ENCODE measurements at places on chromosomes 16 and 17. TPM values are rescaled to one million over a fixed set of nuclear protein-coding genes. Genes with fewer than 3 reads are reported as not detected.

The HOXB4 gene
- total RNA-seq: 6.0 TPM

The ITGAD gene
- total RNA-seq: not detected

The GP2 gene
- total RNA-seq: 17.8 TPM

The NXN gene
- total RNA-seq: 56.0 TPM

The SDK2 gene
- total RNA-seq: 6.7 TPM

The AURKB gene
- 54.9 TPM for total RNA-seq

The STH gene
- total RNA-seq: not detected

The FMNL1 gene
- total RNA-seq: 3.2 TPM

The MFSD11 gene
- 38.7 TPM for total RNA-seq

The CSH2 gene
- not detected for total RNA-seq

The MMP25 gene
- total RNA-seq: 0.13 TPM

The CDH8 gene
- total RNA-seq: 5.4 TPM

The FBXW10B gene
- total RNA-seq: 0.69 TPM
